ENCODE measurements at places on chromosomes 12 and 14.
A peak's percentile ranks its signal among the peaks of the same experiment; 100 is the strongest.

DNA sequence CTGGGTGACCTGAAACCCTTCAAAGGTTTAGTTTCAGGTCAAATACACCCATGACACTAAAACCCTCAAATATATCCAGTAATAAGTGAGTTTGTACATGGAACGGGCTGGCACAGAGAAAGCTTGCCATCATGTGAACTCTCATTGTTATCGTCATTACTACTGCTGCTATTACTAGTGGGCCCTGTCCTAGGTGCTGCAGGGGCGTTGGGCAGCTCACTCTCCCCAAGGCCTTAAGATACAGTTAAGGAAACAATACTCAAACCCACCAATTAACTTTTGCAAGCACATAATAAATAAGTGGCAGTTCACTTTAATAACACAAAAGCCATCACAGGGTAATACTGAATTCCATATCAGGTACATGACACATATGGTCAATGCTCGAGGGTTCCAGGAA is 71.3 kb downstream of the SPTB start:
- no peak for DNase-seq

- DNase-seq: peak; percentile 59
Observed at GRCh38 chr12:113092607-113093408, 36.3 kb downstream of the DTX1 start.

GRCh38 chr14:67515386-67516079 is 17.6 kb upstream of the PLEKHH1 start:
- DNase-seq: peak; percentile 42

GRCh38 chr12:94575024-94575423 is 75.3 kb downstream of the TMCC3 start:
- no peak for DNase-seq

GRCh38 chr14:36264107-36264506 is 56.3 kb downstream of the MBIP start:
- DNase-seq: no peak

DNA sequence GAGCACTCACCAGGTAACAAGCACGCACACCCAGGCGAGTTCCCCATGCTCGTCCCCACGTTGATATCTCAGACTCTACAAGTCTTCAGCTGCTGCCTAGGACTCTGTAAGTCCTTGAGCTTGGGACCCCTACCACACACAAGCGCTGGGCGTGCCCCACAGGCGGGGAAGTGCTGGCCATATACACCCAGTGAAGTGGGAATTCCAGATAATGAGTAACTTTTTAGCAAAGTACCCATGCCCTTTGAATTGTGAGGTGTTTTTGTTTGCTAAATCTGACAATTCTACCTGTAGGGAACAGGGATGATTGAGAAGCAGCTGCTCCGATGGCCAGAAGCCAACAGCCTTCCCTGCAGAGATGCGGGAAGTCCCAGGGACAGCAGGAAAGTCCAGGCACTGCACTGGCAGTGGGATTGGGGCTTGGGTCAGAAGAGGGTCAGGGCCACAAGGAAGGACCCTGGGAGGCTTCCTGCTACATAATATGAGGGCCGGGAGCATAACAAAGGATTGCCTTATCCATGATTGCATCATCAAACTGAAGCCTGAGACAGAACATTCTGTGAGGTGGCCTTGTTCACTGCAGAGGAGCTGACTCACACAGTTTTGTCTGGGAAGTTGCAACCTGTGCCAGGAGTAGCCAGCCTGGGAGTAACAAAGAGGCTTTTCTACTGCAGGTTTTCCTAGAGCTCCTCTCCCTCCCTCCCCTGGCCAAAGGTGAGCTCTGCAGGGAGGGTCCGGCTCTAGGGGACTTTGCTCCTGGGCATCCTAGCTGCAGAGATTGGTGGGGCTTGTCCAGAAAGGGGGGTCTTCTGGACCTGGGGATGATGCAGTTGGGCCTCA is 13.2 kb upstream of the SERPINA3 start:
- no peak for DNase-seq

- DNase-seq: no peak
Observed at GRCh38 chr12:113853491-113853890, 112.6 kb downstream of the RBM19 start.

- DNase-seq: no peak
Observed at GRCh38 chr14:91521061-91521640, 11.0 kb upstream of the PPP4R3A start.

DNA sequence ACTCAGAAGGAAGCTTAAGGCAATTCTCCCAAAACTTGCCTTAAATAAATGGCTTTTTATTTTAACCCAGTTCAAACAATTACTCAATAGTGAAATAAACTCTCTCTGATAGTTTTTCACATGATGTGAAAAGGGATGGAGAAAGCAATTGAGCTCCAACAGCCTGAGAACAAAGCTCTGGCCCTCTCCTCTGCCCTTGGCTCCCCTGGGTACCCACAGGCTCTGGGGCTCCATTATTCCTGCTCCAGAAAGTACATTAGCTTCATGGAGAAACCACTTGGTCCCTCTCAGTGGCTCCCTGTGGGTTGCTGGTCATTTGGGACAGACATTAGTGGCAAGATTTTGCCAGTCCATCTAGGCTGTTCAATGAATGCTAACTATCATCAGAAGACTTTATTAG is 242.8 kb downstream of the ATP23 start:
- DNase-seq: no peak

DNA sequence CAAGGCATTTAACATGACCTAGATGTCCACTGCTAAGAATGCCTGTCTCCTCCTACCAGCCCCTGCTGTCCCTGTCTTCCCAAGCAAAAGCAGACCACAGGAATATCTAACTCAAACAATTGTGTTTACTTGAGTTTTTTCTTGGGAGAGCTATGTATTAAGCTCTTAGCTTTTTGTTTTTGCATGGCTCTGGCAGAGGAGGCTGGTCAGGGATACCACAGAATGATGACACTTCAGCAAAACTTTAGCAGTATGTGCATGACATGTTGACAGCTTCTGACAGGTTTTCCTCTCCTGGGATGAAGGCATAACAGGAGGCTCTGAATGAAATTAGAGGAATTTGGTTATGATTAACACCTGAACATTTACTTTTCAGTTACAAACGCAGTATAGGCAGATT is 6.9 kb downstream of the TMBIM6 start:
- no peak for DNase-seq

DNA sequence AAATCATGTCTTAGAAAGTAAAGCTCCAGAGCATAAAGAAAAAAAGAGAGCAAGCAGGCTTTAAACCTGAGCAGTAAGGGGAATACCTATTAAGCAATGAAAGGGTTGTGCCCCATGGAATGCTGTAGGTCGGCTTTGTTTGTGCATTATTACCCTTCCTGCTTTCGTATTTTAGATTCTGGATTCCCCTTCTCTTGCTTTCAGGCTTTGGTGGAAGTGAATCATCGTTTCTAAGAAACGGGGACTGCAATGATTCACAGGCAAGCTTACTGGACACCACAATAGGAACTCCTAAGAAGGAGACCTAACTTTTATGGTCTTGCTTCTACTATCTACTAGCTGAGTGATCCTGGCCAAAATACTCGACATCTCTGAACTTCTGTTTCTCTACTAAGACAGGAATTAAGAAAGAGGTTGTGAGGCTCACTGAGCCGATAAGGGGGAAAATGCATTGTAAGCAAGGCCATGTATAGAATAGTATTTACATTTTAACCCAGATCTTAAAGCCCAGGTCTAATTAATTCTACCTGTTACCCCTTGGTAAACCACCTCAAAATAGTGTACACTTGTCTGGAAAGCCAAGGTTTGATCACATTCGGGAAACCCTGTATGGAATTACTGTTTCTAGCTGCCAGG is 1.2 kb upstream of the BMAL2 start:
- DNase-seq: no peak

DNA sequence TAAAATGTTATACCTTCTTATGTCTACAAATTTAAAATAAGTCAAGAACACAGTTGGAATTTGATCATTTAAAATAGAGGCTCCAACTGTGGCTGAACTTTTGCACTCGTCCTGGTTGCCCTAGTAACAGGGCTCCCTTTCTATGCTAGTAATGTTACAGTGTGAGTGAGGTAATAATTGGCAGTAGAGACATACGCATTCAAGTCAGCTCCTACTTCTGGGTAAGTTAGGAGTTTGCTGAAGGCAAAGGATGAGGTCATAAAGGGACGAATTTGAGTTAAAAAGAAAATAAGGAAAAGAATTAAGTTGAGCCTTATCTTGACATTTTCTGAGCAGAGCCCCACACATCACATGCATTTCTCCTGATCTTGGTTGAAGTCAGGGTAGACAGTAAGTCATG is 129.1 kb downstream of the TMEM117 start:
- no peak for DNase-seq

DNA sequence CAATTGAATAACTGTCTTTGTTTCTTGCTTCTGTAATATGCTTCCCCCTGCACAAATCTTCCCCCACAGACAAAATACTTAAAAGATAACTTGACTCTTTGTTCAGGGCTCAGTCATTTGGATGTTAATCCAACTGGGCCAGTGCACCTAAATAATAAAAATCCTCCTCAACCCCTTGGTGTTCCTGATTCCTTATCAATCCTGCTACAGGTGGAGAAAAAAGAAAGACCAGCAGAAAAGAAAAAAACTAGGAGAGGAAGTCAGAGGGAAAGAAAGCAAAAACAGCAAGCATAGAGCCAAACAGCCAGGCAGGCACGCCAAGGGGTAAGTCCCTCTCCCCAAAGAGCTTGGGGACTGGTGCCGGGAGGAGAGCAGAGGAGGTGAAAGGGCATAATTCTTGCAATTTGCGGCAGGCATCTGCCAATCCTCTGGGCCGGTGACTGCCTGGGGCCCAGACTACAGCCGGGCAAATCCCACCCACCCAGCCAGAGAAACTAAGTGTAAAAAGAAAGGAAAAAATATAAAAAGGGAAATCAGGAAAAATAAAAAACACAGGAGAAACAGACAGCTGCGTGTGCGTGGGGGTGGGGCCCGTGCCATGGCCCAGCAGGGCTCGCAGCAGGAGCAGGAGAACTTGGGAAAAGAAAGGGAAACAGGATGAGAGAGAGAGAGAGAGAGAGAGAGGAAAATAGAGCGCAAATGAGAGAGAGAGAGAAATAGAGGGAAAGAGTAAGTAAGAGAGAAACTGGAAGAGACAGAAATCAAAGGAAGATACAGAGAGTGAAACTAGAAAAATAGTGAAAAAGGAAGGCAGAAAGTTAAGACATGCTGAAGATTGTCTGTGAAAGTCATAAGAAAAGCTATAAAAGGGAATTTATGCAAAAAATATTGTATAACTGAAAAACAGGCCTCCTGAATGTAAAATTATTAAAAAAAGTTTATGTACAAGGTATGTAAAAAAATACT is 21.4 kb downstream of the KLRK1 start:
- DNase-seq: no peak

DNA sequence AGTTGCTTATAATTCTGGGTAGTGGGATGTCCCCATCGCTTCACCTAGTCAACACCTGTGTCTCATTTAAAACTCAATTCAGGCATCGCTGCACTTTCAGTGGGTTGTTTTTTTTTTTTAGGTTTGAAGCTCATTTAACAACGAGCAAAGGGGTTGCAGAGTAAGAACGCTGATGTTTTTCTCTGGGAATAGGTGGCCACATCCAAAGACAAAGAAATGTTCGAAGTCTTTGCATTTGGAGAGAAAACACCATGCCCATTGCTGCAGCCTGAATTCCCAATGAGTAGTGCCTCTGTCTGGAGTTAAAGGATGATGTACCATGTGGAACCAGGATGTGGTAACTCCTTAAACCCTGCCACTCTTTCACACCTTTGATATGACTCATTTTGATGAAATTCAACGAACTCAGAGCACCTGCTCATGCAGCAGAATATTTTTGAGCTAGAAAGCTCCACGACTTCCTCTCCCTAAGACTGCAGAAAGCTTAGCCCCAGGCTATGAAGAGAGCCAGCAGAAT is 35.1 kb upstream of the BATF start:
- no peak for DNase-seq

DNA sequence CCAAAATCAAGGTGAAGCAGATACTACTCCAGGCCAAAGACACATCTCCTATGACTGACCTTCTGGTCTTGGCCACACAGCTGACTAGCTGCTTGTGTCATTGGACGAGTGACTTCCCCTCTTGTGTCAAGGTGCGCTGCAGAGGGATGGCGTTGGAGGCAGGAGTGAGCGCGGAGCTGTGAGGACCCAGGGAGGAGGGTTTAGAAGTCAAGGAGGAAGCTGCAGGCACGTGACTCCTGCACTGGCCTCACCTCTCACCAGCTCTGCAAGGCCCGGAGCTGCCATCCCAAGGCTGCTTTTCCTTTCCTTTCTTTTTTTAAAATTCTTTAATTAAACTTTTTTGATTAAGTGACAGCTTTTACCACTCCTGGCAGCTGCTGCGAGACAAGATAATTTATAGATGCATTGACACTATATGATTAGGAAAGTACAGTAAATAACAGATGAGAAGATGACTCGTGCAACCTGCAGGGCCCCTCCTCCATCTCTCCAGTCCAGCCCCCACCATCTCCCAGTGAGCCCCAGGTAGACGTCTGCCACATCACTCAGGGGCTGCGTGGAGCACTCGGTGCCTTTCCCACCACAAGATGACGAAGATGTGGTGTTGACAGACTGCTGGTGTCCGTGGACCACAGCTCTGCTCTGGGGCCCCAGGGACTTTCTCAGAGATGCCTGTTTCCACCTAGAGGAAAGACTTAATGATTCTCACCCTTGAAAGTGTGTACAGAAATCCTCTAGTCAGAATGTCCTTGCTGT is 350.6 kb downstream of the CACNA1C start:
- DNase-seq: no peak

- DNase-seq: no peak
Observed at GRCh38 chr14:85474431-85474830, 55.5 kb upstream of the FLRT2 start.

- no peak for DNase-seq
Observed at GRCh38 chr12:3172124-3173007, 95.2 kb downstream of the TSPAN9 start.

DNA sequence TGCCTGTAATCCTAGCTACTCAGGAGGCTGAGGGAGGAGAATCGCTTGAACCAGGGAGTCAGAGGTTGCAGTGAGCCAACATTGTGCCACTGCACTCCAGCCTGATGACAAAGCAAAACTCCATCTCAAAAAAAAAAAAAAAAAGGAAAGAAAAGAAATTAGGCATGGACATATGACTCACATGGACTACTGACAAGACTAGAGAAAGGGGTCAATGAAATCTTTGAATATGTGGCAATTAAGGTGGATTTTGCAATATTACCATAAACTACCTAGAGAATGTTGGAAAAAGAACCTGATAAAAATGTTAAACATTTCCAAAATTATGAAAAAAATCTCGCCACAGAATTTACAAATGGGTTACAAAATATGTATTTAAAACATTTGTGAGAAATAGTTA is 873.6 kb downstream of the C12orf50 start:
- no peak for DNase-seq

DNA sequence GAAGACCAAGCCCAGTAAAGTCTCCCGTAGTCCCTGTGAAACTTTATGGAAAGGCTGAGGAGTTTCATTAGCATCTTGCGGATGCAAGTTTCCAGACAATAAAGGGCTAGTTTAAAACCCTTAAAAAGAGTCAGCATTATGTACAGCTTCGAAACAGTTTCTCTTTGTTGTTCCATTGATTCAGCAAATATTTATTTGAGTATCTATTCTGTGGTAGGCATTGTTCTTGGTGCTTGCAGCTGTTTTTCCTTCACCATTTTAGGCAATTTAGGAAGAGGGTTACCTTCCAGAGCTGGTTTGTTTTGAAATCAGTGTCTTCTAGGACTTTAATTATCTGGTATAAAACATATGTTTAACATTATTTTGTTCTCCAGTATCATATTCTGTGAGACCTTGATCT is 1.5 kb downstream of the SLIRP start:
- DNase-seq: no peak

GRCh38 chr14:69694730-69695281 is 72.1 kb upstream of the SRSF5 start:
- no peak for DNase-seq

Data from naive B cell (primary cell).